ENCODE measurements at places on chromosomes 7 and 10.
A peak's percentile ranks its signal among the peaks of the same experiment; 100 is the strongest.

- no peak for DNase-seq
These were observed 96.3 kb upstream of the PRR15 start for GRCh38 chr7:29467193-29467926.

- DNase-seq = peak; percentile 13
These were observed 58.7 kb upstream of the PRPS1L1 start for GRCh38 chr7:18086165-18087025.

DNA sequence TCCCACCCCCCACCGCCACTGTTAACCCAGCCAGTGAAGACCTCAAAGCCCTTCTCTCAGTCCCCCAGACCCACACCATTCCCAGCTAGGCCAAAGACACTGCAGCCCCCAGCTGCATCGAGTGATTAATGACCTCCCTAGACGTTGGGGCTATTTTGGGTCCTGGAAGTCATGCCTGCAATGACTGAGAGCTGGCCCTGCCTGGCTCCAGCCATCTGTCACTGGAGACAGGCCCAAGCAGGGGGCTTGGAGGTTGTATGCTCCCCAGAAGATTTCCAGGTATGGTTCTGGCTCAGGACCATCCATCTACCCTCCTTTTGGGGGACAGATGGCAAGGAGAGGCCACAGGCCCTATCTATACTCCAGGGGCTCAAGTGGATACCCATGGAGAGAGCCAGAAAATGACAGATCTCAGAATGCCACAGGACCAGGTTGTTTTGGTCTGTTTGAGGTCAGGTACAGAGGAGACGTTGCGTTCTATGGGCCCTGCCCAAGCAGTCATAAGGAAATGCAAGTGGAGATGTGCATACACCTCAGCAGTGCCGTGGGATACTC is 5.1 kb downstream of the KCNIP2 start:
- no peak for DNase-seq

GRCh38 chr10:79103129-79103528 is 34.4 kb downstream of the ZMIZ1 start:
- DNase-seq = no peak

DNA sequence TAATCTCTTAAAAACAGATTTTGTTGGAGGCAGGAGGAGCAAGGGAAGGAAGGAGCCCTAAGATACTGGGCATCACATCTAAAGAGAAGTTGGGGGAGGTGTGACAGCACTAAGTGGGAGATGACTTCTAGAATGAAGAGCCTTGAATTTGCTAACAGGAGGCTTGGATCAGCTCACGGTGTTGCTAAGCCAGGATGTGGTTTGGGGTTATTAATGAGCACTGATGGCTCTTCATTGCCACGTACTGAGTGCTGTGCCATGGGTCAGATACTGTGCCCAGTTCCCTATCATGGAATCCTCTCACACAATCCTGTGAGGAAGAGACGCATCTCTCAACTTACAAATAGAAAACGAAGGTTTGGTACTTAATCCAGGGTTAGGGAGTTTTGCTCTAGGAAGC is 78.5 kb downstream of the C7orf25 start:
- DNase-seq = no peak

DNA sequence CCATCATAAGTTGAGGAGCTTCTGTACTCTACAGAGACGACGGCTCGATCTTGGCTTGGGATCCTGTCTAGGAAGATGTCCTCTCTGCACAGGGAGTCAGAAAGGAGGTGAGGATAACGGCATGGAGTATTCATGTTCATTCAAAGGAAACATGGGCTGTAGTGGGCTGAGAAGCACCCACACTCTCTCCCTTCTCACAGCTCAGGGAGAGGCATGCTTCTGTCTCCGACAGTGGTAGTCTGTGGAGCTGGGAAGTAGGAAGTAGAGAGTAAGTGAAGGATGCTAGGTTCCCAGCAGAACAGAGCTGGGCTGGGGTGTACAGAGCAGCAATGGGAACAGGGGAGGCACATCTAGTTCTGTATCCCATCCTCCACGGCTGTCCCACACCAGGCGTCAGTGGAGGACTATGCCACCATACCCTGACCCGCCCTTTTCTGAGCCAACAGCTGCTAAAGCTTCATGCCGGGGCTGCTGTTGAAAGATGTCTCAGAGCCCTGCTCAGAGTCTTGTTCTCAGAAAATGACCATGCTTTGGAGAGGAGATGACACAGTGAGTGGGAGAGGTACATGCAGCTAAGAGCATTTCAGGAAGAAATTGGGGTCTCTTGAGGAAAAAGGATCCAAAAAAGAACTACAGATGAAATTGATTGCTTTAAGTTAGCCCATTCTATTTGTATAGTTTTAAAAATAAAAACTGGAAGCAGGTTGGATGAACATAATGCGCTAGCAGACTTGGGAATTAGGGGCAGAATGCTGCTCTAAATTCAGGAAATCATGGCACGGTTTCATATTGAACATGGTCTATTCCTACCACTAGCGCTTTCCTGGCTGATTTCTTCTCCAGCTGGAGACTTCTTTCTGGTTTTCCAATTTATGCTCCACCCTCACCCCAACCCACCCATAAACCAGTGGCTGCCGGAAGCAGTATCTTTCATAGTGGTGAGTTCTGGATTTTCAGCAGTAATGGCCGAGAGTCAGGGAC is 138.6 kb downstream of the CHN2 start:
- DNase-seq = no peak

- DNase-seq = no peak
These were observed 102.0 kb downstream of the HIF1AN start for GRCh38 chr10:100637785-100638184.

GRCh38 chr7:39644170-39644569 is 20.8 kb downstream of the RALA start:
- peak; percentile 72 for DNase-seq

- no peak for DNase-seq
These were observed 80.8 kb upstream of the PRSS1 start for GRCh38 chr7:142668495-142668894.

DNA sequence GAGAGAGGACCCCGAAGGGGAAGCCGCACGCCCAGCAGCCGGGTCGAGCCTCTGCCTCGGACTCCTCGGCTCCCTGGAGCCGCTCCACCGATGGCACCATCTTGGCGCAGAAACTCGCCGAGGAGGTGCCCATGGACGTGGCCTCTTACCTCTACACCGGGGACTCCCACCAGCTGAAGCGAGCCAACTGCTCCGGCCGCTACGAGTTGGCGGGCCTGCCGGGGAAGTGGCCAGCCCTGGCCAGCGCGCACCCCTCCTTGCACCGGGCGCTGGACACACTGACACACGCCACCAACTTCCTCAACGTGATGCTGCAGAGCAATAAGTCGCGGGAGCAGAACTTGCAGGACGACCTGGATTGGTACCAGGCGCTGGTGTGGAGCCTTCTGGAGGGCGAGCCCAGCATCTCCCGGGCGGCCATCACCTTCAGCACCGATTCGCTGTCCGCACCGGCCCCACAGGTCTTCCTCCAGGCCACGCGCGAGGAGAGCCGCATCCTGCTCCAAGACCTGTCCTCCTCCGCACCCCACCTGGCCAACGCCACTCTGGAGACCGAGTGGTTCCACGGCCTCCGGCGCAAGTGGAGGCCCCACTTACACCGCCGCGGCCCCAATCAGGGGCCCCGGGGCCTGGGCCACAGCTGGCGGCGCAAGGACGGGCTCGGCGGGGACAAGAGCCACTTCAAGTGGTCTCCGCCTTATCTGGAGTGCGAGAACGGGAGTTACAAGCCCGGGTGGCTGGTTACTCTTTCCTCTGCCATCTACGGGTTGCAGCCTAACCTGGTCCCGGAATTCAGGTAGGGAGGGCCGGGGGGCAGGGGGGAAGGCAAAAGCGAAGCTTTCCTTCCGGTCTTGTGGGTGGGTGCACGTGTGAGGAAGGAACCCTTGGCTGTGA is 973 bp downstream of the GPR158 start:
- DNase-seq = peak; percentile 55

DNA sequence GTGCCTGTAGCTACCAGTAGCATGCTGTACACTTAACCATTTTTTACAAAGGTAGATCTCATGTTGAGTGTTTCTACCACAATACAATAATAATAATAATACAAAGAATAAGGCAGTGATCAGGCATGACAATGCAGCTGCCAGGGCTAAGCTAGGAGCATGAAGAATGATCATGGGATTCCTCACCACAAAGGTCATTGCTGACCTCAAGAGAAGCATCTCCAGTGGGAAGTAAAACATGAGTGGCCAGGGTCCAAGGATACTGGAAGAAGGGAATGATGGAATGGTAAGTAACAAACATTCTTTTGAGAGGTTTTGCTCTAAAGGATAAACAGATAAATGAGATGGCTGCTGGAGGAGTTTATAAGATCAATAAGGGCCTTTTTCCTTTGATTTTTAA is 591.1 kb downstream of the TNS3 start:
- DNase-seq = peak; percentile 23

DNA sequence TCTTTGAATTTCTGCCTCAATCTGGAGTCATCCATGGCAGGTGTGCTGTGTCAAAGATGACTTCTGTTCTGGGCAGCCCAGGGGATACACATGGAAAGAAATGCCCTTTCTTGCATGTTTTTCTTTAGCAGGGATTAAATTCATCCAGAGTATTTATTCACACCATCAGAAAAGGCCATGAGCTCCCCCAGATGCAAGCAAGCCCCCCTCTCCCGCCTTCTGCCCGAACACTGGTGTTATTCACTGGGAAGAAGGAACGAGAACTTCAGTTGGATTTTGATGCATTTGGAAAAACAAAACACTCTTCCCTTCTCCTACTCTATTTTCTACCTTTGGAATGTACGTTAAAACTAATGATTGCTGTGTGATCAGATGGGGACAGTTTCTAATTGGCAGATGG is 1.4 kb downstream of the PLPP4 start:
- no peak for DNase-seq

- no peak for DNase-seq
These were observed 546.8 kb upstream of the FOXK1 start for GRCh38 chr7:4135301-4135700.

GRCh38 chr7:113824117-113824823 is 94.5 kb downstream of the PPP1R3A start:
- DNase-seq = no peak

- DNase-seq = no peak
These were observed 7.8 kb upstream of the ATOH7 start for GRCh38 chr10:68239596-68240150.

DNA sequence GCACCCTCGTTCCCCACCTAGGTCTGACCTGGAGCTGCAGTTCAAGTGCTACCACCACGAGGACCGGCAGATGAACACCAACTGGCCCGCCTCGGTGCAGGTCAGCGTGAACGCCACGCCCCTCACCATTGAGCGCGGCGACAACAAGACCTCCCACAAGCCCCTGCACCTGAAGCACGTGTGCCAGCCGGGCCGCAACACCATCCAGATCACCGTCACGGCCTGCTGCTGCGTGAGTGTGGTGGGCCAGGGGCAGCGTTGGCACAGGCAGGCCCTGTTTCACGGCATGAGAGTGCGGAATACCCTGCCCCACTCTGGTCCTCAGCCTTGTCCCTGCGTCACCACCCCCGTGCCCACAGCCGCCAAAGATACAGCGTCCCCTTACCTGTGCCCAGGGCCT is 46.6 kb upstream of the PPIF start:
- no peak for DNase-seq

DNA sequence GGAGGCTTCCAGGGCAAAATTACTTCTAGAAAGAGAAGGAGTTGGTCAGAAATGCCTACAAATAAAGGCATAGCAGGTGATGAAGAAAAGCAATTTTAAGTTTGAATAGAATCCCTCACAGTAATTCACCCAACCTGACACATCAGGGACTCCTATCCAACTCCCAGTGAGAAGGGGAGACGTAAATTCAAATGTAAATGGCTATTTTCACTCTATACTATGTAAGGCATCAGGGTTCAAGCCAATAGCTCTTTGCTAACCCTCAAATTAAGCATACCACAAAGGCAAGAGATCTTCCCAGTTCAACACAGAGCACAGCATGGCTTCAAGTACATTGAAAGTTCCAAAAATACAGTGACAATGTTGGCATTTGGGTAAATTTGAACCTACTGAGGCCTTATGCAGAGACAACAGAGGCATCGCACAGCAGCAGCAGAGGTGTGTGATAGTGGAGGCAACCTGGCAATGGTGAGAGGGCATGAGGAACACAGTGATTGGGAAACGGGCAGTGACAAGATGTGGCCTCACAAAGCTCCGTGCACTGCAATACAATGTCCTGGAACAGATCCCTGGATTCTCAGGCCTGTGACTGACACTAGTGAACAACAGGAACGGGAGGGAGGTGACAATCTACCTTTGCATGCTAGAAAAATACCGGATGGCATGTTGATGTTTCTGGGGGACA is 95.7 kb downstream of the VSTM2A start:
- no peak for DNase-seq

GRCh38 chr7:42831718-42832522 is 80.0 kb downstream of the C7orf25 start:
- peak; percentile 66 for DNase-seq

- peak; percentile 77 for DNase-seq
These were observed 52.3 kb upstream of the ENO4 start for GRCh38 chr10:116796910-116797513.

All from cardiac fibroblast (primary cell).